ENCODE measurements at places on chromosomes 11 and 22.

- no peak for DNase-seq
These were observed 5.7 kb downstream of the IGLL1 start for GRCh38 chr22:23574371-23574811.

GRCh38 chr11:17907046-17907445 lies 105.8 kb downstream of the SERGEF start:
- DNase-seq, result peak; percentile 5

DNA sequence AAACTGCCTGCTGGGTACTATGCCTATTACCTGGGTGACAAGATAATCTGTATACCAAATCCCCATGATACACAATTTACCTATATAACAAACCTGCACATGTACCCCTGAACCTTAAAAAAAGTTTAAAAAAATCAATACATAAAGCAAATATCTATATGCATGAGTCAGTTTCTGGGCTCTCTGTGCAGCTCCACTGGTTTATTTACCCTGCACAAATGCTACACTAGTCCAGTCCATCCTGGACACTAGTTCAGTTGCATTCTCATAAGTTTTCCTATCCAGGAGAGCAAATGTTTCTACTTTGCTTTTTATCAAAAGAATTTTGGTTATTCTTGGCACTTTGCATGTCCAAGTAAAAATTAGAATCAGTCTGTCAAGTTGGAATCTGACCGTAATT lies 99.8 kb upstream of the OLFML1 start:
- DNase-seq, result no peak

DNA sequence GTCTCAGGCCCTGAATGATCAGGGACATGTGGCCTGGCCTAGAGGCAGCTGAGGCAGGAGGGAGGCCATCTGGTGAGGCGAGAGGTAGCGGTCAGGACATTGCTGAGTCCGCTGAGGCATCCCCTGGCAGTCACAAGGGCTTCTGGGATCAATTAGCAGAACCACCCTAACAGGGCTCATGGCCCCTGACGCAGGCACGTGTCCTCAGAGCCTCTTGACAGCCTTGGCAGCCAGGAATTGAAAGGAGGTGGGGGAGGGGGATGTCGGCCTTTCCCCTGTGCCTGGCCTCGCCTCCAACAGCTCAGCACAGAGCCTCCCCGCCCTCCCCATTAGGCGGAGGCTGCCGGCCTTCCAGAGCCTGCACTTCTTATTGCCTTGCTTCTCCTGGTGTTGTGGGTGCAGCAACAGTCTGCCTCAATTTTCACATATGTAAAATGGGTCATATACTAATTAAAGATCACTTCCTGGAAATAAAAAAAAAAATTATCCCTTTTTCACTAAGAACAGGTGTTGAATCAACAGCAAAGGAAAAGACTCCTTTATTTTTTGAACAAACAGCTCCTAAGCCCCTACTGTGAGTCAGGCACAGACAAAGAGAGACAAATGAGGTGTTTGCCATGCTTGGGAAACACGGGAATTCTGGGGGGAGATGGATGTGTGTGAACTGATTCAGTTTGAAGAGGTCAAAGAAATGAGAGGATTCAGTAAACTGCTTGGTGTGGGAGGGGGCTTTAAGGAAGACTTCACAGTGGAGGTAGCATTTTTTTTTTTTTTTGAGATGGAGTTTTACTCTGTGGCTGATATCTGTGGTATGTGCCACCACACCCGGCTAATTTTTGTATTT lies 55.3 kb downstream of the NFAM1 start:
- DNase-seq, result no peak

All from NB4 (cell line).